ENCODE measurements at places on chromosomes 5 and 9. TPM values are rescaled to one million over a fixed set of nuclear protein-coding genes. Genes with fewer than 3 reads are reported as not detected.

The ANKRD18B gene
- total RNA-seq, result 1.1 TPM

The FAM151B gene
- total RNA-seq, result 39.8 TPM

The DRD1 gene
- total RNA-seq, result 6.1 TPM

The PCDHGA12 gene
- total RNA-seq, result 6.9 TPM

The SPINK13 gene
- not detected for total RNA-seq

The CCNJL gene
- 0.78 TPM for total RNA-seq

The CBY3 gene
- not detected for total RNA-seq

The LCN12 gene
- total RNA-seq, result not detected

The MZB1 gene
- total RNA-seq, result not detected

The TEX48 gene
- not detected for total RNA-seq

The WDR41 gene
- 140 TPM for total RNA-seq

DNA sequence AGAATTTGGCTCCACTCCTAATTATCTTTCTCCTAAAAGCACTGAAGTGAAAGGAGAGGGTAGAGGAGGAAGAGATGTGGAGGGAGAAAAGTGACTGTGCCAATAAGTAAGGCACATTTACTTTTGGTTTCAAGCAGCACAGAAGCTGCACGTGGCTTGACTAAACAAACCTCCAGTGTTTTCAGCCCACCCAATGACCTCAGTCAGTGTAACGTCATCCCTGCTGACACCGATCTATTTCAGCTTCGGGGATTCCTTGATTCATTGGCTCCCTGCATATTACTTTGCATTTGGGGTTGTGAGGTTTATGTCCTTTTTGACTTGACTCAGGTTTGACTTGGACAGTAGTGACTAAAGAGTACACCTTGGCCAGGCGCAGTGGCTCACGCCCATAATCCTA, 35.6 kb upstream of the NIM1K start:
- no peak for DNase-seq

GRCh38 chr5:95822043-95822541, 434 bp downstream of the GLRX start:
- peak; percentile 43 for DNase-seq

- no peak for DNase-seq
Observed at GRCh38 chr9:127923046-127923445, 6.2 kb upstream of the ST6GALNAC4 start.

DNA sequence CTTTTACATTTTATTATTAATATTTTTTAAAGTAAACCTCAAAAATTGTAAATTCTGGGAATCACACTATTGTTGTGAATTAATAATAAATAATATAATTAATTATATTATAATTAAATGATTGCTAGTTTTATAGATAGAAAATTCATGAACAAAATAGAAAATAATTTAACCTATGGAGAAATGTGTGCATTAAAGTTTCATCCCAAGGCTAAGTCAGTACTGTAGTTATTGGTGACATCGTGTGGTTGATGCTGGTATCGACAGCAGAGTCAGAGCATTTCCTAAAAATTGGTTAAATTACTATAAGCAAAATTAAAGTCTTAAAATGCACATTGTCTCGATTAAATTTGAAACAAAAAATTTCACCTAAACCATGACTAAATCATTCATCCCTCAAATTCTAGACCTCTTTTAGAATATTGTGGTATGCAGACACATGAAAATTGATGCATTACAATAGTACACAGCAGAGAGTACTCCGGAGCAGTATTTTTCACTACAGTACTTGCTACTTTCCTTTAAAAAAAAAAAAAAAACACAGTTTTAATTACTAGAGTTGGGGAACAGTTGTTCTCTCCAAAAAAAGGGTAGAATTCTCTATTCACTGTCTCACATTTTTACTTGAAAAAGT, 73.9 kb downstream of the RORB start:
- DNase-seq, result no peak

GRCh38 chr9:72790989-72791388, 161.9 kb downstream of the ALDH1A1 start:
- no peak for DNase-seq

DNA sequence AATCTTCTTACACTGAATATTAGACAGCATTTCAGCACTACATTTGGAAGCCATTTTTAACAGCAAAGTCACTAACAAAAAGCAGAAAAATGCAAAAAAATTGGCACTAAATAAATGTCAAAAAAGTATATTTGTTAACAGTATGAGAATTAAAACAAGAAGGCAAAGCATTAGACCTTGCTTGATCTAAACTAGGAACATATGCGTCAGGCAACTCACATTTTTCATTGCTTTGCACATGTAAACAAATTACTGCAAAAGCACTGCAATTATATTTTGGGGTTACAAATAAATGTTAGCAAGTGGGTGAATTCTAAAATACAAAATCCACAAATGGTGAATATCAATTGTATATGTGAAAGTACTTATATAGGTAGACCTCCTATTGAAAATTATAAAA, 49.0 kb upstream of the RAPGEF6 start:
- DNase-seq, result no peak

GRCh38 chr9:89884356-89885083, 279.7 kb downstream of the GADD45G start:
- DNase-seq, result no peak

DNA sequence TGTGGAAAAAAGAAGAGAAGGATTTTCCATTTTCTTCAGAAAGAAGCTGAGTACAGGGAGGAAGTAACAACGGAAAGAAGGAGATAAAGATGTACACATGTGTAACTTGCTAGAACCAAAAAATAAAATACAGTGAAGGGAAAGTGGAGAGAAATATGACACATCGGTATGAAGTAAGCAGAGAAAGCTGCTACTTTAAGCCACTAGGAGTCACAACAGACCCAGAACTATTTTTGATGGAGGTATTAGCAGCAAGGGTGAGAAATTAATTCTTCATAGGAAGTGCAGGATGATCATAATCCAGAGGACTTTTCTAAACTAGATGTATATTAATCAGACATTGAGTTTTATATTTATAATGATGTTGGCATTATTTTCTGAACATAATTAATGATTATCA, 88.5 kb downstream of the FAM174A start:
- no peak for DNase-seq

GRCh38 chr9:128211186-128211980, 8.2 kb downstream of the DNM1 start:
- no peak for DNase-seq

GRCh38 chr9:77679661-77680368, 31.7 kb upstream of the GNA14 start:
- no peak for DNase-seq

DNA sequence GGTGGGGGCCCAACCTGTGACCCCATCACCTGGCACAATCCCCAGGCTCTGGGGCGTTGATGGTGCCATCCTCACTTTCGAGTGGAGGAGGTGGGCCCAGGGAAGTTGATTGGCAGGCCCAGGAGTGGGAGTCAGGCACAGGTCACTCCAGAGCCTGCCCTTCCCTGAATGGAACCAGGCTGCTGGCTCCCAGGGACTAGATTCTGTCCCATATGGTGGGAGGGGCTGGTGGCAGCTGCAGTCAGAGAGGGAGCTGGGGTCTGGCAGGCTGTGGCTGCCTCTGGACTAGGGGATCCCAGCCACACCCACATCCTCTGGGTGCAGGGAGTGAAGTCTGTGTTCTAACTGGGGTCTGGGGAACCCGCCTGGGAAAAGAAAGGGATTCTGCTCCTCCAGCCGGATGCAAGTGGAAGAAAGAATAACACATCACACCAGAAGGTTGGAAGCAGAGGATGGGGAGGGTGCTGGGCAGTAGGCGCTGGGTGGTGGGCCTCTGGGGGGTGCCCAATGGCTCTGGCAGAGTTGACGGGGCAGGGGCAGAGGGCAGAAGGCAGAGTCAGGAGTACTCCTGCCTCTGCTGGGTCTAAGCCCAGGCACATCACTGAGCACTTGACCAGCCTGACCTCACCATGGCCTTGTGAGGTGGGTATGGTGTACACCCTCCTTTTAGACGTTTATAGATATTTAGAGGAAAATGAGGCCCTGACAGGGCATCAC, 25.8 kb downstream of the CEL start:
- DNase-seq, result no peak

DNA sequence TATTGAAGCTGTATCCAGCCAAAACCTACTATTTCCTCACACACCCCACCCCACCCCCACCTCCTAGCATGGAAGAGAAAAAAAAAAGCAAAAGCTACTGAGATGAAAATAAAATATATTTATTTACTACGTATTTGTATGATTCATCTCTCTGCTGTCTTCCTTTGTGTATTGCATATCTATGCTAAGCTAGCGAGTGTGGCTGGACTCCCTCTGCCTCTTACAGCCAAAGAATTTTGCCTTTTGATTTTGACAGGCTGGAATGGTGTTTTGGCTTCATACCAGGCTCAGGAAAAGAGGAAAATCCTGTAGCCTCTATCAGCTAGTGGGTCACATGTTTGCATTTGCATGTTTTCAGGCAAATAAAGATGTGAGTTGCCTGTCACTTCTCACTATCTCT, 2.2 kb downstream of the ABLIM3 start:
- DNase-seq, result no peak

- DNase-seq, result no peak
Observed at GRCh38 chr9:101365181-101365580, 19.6 kb downstream of the BAAT start.

DNA sequence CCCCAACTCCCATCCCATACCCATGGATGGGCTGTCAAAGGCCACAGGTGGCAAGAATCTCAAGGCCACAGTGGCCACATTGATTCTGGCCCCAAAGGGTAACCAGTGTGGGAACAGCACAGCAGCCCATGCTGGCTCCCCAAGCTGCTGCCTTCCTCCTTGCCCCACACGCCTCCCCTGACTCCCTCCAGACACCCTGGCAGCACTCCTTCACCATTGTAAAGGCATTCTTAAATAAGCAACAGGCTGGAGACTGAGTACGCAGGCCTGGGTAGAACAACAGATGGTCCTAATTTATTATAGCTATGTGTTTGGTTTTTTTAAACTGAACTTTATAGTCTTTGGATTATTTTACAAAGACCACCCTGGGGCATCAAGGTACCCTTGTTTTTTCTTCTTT, 158.8 kb downstream of the TSSK1B start:
- no peak for DNase-seq

DNA sequence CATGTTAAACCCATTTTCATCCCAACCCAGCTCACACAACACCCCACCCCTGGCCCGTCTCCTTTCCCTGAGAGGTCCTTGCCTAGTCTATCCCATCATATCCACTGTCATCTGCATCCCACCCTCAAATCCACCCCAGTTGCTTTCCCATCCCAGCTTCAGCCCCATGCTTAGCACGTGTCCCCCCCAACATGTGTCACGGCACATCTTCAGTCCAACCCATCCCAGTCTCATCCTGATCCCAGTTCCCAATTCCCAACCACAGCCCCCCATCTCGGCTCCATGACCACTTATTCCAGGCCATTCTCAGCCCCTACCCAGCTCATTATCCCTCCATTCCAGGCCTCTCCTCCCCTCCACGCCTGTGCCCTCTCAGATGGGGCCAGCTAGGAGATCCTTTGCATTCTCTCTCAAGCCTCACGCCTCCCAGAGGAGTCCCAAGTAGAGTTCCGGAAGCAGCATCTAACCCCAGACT, 605 bp upstream of the DBN1 start:
- no peak for DNase-seq

- DNase-seq, result no peak
Observed at GRCh38 chr9:21993893-21994555, at the start of gene CDKN2A. Gene CDKN2A (minus strand): TSS chr9:21994392.

DNA sequence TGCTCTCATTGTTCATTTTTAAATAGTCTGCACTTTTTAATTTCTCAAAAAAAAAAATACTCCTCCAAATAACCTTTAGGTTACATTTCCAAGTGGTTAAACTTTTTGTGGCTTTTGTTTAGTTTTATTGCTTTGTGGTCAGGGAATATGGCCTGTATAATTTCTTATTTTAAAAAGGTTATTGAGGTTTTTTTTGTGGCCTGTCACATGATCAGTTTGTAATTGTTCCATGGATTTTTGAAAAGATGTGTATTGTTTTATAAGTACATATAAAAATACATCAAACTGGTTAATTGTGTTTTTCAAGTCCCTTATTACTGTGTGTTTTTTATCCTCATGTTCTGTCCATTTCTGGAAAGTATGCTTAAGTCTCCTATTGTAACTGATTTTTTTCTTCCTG, 64.0 kb downstream of the ZNF618 start:
- DNase-seq, result no peak

DNA sequence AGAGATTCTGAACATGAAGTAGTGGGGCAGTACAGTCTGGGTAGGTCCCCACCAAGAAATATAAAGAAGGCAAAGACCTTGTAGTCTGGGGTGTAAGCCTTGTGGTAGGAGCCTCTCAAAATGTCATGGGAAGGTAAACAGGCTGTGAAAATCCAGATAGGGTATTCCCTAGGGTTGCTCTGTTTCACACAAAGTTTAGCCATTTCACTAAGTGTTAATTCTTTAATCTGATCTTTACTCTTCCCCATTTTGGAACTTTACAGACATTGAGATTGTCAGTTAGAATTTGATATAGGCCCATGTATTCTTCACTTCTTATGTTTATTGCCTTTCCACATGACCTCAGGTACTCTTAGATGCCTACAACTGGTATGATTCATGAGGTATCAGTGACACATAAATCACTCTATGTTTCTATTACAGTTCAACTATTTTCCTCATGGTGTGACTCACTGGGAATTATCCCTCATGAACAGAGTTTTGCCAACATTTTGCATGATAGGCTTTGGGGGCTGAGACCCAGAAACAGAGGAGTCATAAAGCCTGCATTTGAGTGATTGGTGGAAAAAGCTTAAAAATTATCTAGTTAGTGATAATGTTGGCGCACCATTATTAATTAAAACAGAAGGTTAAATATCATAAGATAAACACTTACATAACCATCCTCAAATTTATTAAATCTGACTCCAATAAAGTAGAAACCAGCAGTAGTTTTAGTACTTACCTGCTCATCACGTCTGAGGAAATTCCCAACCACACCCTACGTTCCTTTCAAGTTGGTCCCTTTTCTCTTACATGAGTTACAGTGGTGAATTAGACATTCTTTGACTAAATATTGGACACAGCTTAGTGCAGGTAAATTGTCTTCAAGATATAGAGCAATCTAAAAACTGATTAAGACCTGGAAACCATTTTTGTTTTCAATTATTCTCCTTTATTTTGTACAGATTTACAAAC, 399.8 kb upstream of the MEF2C start:
- no peak for DNase-seq

GRCh38 chr5:59937633-59938032, 44.1 kb upstream of the PDE4D start:
- DNase-seq, result no peak

DNA sequence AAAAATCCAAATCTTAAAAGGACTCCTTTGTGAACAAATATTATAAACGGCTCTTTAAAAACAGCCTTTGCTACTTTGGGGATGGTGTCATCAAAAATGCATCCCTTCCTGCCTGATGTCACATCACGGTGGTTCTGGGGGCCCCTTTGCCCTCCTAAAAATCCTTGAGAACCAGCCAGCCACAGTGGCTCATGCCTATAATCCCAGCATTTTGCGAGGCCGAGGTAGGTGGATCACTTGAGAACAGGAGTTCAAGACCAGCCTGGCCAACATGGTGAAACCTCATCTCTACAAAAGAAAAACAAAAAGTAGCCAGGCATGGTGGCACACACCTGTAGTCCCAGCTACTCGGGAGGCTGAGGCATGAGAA, 43.9 kb downstream of the FNBP1 start:
- DNase-seq, result no peak

DNA sequence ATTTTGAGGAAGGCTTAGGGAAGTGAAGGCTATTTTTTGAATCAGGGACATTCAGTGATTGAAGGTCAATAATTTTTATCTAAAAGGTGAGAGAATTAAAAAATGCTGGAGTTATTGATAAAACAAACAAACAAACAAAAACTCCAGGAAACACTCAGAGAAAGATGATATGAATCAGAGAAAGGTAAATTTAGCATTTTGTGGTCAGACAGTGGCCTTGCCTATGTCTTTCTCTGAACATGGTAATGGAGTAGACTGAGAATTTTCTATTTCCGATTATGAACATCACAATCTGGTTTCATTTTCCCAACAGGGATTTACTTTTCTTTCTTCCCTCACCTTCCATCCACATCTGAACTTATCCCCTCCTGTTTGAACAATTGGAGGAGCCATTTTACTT, 353.6 kb upstream of the RIOK2 start:
- no peak for DNase-seq
